ENCODE measurements at places on chromosomes 4 and X. TPM values are rescaled to one million over a fixed set of nuclear protein-coding genes. Genes with fewer than 3 reads are reported as not detected.

Gene MBNL3
- 27.4 TPM for total RNA-seq

Gene PLA2G12A
- total RNA-seq, result 24.6 TPM

Gene VCX
- not detected for total RNA-seq

Gene ATOH1
- total RNA-seq, result not detected

Gene RNF212
- total RNA-seq, result 3.1 TPM

Gene FRG2
- total RNA-seq, result not detected

Gene NPY5R
- not detected for total RNA-seq

Gene HEPH
- total RNA-seq, result under 0.01 TPM

Gene WNK3
- total RNA-seq, result 0.42 TPM

Gene RXFP1
- total RNA-seq, result not detected

Gene DEFB131A
- not detected for total RNA-seq

Gene CPZ
- total RNA-seq, result not detected

Gene SPANXA1
- not detected for total RNA-seq

Gene ERAS
- total RNA-seq, result not detected

Gene CLNK
- 0.52 TPM for total RNA-seq

Gene DCLK2
- 0.31 TPM for total RNA-seq

Gene NUDT10
- total RNA-seq, result 0.31 TPM

Gene TREX2
- total RNA-seq, result 1.2 TPM

Gene RNF128
- not detected for total RNA-seq

Gene SPP1
- 0.10 TPM for total RNA-seq

Gene F8A3
- 1.5 TPM for total RNA-seq

Gene CXCL13
- total RNA-seq, result not detected

Gene TRPC5OS
- 0.10 TPM for total RNA-seq

Gene CD99L2
- 9.6 TPM for total RNA-seq

Gene P2RY4
- total RNA-seq, result not detected

Gene PPARGC1A
- 0.52 TPM for total RNA-seq

Gene LRRC66
- 0.10 TPM for total RNA-seq

Gene ANXA3
- 0.84 TPM for total RNA-seq

Gene CYBB
- 284 TPM for total RNA-seq

Gene RBMX
- total RNA-seq, result 402 TPM

Gene CLGN
- total RNA-seq, result 0.42 TPM

Gene RTL9
- total RNA-seq, result not detected

Gene TLR7
- total RNA-seq, result 3.0 TPM

Gene SLITRK4
- 1.5 TPM for total RNA-seq

Gene MTCP1
- 3.9 TPM for total RNA-seq

Gene NEUROG2
- not detected for total RNA-seq

Gene NLGN3
- 2.6 TPM for total RNA-seq

Gene CFP
- total RNA-seq, result 139 TPM

Gene RAB40AL
- total RNA-seq, result 0.10 TPM

Gene EPGN
- not detected for total RNA-seq

Gene GPRASP2
- total RNA-seq, result 1.8 TPM

Gene ZFP92
- 0.63 TPM for total RNA-seq

Gene GAGE12E
- total RNA-seq, result not detected

Gene GAGE13
- total RNA-seq, result not detected

Gene ALAS2
- total RNA-seq, result 2.4 TPM

Gene ELK1
- 19.3 TPM for total RNA-seq

Gene STOX2
- under 0.01 TPM for total RNA-seq

Gene CACNA1F
- total RNA-seq, result 0.31 TPM

Gene ARMCX2
- total RNA-seq, result 0.94 TPM

Gene APLN
- not detected for total RNA-seq

Gene S100G
- not detected for total RNA-seq
